ENCODE measurements at places on chromosomes 6 and 20.

DNA sequence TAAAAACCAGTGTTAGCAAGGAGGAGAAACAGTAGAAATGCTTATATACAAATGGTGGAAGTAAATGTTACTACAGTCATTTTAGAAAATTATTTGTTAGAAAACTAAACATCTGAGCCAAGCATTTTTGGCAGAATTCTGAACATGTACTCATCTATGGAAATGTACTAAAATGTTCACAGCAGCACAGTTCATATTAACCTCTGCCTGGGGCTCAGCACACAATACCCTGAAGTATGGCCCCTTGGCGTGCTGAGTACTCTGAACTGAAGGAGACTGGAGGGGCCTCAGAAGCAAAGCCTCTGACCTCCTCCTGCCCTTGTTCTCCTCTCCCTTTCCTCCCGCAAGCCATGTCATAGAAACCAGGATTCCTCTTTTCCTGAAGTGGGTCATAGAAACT is 66.2 kb upstream of the RALGAPA2 start:
- no peak for DNase-seq

DNA sequence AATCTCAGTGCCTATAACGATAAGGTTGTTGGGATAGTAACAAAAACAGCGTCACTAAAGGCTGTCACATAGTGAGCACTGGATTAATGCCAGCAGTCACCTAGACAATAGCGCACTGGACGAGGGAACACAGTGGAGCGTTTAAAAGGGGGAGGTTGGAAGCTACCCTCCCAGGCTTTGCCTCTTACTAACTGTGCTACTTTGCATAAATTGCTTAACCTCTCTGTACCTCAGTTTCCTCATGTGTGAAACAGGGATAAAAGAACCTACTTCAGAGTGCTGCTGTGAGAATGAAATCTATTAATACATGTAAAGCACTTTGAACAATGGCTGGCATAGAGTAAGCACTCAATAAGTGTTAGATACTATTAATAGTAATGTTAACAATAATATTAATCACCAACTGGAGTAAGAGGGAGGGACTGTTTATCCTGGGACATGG is 10.5 kb downstream of the BCL2L1 start:
- no peak for DNase-seq

DNA sequence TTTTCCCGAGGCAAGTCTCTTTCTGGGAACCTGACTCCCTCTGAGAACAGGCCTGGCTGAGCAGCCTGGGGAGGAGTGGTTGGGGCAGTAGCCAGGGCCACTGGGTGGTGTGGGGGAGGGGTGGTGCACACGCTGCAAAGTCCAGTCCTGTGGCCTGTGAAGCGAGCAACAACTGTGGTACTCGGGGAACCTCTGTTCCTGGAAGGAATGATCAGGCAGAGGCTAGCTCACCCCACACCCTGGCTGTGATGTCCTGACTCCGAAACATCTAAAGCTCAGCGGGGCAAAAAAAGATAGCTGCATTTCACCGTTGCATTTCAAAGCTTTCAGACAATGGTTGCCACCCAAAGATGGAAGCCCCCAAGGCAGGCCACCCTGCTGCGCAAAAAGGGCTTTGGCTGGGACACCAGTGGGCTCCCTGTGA is 25.5 kb downstream of the PCK1 start:
- DNase-seq, result peak; percentile 24

- peak; percentile 87 for DNase-seq
Measured at GRCh38 chr6:43491750-43492661, 14.6 kb downstream of the TJAP1 start.

- no peak for DNase-seq
Measured at GRCh38 chr6:13066050-13066449, 262.3 kb downstream of the TBC1D7 start.

DNA sequence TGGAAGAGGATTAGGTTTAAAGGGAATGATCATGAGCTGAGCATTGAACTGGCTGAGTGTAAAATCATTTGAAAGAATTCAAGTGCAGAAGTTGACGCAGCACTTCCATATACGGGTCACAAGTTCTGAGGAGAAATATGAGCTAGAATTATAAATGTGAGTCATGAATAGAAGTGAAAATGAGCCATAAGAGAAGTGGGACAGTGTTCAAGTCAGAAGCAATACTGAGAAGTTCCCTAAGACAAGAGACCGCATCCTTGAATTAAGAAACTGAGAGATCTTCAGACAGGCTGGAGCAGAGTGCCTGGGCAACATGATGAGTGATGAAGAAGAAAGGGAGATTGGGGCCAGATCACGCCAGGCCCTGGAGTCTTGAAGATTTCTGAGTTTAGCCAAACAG is 209.7 kb downstream of the TBX18 start:
- no peak for DNase-seq

- DNase-seq, result no peak
Measured at GRCh38 chr6:126153661-126154060, 167.3 kb downstream of the TRMT11 start.

GRCh38 chr6:164098857-164099267 is 684.3 kb downstream of the QKI start:
- no peak for DNase-seq

- DNase-seq, result no peak
Measured at GRCh38 chr6:111399626-111400025, 83.4 kb downstream of the REV3L start.

DNA sequence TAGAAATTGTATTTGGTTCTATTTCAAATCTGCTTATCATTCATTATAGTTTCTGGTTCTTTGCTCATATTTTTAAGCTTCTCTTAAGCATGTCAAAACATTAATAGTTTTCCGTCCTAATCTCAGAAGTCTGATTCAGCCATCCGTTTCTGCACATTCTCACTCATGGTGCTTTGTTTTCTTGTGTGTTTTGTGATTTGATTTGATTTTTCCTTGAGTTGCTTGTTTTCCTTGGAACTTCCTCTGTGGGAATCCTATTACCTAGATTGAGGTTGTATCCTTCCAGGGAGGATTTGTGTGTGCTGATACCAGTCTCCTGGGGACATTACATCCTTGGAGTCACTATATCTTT is 7.9 kb downstream of the SNX9 start:
- no peak for DNase-seq

- DNase-seq, result no peak
Measured at GRCh38 chr20:18256440-18257090, 31.8 kb upstream of the ZNF133 start.

GRCh38 chr6:52221302-52221701 is 23.0 kb downstream of the IL17F start:
- DNase-seq, result no peak

- peak; percentile 67 for DNase-seq
Measured at GRCh38 chr6:157989541-157990289, 8.1 kb downstream of the SYNJ2 start.

- no peak for DNase-seq
Measured at GRCh38 chr6:16181439-16182297, 52.8 kb downstream of the MYLIP start.

DNA sequence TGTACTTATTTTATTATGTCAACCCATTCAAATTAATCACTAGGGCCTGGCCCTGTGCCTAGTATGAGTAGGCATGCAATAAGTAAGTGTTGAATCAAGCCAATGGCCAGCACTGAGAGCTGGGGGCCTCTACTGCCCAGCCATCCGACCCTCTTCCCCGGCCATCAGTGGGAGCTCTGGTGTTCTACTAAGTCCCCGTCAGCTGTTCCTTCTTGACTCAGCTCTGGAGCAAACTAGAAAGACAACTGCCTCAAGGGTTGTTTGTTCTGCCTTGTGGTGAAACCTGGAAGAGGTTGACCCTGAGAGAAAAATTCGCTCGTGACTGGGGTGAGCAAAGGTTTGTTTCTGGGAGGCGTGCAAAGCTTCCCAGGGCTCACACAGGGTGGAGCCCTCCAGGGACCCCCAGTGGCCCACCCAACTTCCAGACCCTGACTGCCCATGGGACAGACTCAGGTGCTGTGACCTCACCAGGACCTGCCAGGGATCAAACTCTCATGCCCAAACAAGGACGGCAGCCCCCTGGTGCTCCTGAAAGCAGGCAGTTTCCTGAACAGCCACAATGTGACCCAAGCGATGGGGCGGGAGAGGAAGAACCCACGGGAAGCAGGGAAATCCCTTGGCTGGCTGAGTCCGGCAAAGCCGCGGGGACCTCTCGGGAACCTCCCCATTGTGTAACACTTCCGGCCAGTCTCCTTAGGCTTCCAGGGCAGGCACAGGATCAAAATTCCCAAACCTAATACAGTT is 50.4 kb downstream of the BANF2 start:
- no peak for DNase-seq

Data from hypothalamus (tissue), 51 donors.